ENCODE measurements at places on chromosomes 13 and 19.

- DNase-seq = no peak
These were observed 3.1 kb downstream of the ADAMTS10 start for GRCh38 chr19:8607386-8607785.

GRCh38 chr19:35484252-35485036 is 5.8 kb downstream of the KRTDAP start:
- DNase-seq = no peak

GRCh38 chr13:52848455-52849195 is at the start of gene PCDH8:
Gene PCDH8, minus strand, starts transcription at chr13:52848640. Its CDS starts 204 bp downstream, at chr13:52848436.
- no peak for DNase-seq

- DNase-seq = peak; percentile 71
These were observed 13.8 kb upstream of the ZNF846 start for GRCh38 chr19:9782338-9782737.

- DNase-seq = no peak
These were observed 40.7 kb upstream of the TNFSF11 start for GRCh38 chr13:42533336-42533591.

DNA sequence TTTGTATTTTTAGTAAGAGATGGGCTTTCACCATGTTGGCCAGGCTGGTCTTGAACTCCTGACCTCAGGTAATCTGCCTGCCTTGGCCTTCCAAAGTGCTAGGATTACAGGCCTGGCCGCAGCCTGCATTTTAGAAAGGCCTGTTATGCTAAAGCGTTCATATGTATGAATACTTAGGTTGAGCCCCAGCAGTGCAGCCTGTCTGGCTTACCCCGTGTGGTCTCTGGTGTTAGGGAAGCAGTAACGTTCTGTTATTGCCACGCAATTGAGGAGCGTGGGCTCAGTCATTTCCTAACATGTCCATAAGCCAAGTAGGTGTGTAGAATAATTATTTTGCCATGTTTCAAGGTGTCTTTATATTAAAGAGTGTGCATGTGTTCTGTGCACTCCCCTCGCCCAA is 14.3 kb downstream of the HNRNPM start:
- no peak for DNase-seq

GRCh38 chr19:50204811-50205675 is 1.6 kb downstream of the MYH14 start:
- no peak for DNase-seq

- no peak for DNase-seq
These were observed 8.9 kb downstream of the ATG4D start for GRCh38 chr19:10552510-10553053.

- no peak for DNase-seq
These were observed 3.8 kb downstream of the COMMD6 start for GRCh38 chr13:75533861-75534260.

GRCh38 chr19:20423381-20424197 is 142.0 kb downstream of the ZNF737 start:
- DNase-seq = peak; percentile 53

DNA sequence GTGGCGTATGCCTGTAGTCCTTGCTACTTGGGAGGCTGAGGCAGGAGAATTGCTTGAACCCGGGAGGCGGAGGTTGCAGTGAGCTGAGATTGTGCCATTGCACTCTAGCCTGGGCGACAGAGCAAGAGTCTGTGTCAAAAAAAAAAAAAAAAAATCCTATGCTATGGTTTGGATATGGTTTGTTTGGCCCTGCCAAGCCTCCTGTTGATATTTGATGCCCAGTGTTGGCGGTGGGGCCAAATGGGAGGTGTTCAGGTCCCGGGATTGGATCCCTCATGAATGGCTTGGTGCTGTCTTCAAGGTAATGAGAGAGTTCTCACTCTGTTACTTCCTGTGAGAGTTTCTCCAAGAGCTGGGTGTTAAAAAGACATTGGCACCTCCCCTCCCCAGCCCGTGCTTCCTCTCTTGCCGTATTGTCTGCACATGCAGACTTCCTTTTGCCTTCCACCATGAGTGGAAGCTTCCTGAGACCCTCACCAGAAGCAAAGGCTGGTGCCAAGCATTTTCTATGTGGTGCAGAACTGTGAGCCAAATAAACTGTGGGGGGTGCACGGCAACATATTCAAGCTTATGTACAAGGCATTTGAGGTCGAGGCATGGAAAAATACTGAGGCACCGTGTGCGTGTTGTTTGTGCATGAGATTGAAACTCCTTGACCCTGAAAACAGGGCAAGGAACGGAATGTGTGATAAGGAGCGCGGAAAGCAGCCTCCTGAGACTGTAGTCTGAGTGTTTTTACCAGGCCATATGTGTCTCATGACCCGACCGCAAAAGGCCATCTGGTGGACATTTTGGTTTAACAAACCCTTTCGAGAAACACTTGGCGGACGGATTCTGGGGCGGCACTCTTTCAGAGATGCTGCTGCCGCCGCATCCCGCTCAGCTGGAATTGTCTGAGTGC is 7.3 kb downstream of the SIGLEC9 start:
- DNase-seq = peak; percentile 66

DNA sequence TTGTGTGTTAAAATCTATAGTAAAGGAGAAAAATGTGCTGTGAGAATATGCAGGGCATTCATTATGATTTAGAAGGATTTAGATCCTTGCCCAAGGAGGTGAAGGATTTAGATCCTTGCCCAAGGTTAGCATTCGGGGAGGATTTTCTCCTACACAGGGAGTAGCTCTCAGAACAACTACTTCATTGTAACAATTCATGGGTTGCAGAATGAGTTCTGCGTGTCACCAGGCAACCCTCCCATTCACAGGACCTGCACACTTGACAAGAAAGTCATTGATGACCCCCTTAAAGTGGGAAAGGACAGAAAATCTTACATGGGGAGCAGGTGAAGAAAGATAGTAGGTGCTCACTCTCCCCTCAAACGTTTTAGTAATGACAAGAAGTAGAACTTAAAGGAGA is 167.1 kb upstream of the MAB21L1 start:
- DNase-seq = no peak

DNA sequence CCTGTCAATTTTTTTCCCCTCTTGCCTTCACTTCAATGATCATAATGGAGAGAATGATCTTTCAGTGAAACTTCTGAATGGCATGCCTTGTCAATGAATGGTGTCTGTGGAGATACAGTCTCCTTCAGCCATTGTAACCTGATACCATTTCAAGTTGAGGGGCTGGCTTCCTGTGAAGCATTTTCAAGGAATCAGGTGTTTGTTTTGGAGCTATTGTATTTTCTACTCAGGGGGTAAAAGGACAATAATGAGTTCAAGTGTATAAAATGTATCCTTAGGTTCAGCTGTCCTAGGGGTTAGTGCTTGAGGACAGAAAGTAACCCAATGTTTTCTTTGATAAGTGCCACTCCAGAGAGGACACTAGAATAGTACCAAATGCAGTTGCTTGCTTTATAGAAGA is 23.8 kb upstream of the CBY2 start:
- no peak for DNase-seq

DNA sequence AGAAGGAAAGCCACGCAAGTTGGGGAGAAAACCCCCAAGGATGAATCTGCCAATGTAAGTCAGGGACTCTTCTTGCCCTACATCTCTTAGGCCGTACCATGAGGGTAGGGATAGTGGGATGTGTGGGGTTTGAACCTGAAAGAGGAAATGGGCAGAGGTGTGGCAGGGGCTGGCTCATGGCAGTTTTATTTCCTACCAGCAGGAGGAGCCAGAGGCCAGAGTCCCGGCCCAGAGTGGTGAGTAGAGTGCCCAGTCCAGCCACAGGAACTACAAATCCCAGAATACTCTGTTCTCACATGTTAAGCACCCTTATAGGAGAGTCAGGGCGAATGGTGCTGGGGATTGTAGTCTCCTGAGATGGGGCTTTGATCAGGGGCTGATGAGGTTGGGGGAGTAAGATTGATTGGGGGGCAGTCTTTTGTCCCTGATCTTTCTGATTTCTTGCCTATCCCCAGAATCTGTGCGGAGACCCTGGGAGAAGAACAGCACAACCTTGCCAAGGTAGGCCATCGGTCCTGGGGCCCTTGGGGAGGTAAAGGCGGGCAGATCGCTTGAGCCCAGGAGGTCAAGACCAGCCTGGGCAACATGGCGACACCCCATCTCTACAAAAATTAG is 16.5 kb downstream of the VASP start:
- peak; percentile 89 for DNase-seq

DNA sequence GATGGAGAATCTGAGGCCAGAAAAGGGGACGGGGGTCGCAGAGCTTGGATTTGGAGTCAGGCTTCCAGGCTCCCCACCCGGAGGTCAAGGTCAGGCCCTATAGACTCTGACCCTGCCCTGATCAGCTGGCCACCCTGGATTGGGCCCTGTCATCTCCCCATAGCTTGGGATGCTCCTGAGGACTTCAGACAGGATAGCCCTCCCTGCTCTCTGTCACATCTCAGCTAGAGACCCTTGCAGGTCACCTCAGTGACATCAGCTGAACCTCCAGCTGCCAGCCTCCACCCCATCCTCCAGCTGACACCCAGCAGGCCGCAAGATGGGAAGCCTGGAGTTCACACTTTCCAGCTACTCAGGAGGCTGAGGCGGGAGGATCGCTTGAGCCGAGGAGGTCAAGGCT is 2.8 kb upstream of the TPM4 start:
- DNase-seq = no peak

- peak; percentile 61 for DNase-seq
These were observed 30.0 kb downstream of the ZNF787 start for GRCh38 chr19:56091066-56091490.

DNA sequence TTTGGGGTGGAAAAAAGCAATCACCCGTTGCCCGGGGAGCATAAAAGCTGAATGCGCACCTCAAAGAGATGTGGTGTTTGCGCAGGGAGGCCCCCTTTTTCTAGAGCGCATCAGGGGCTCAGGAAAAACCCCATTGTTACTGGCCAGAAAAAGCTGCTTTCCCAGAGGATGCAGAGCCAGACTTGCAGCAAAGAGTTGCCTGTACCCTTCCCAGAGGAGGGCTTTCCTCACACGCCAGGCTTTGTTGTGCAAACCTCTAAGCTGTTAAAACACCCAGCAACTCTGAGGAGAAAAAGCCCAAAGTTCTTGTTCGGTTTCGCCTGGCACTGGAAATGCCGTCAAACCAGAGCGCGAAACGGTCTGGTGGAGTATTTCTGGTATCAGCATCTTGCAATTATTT is 29.3 kb downstream of the GSX1 start:
- DNase-seq = no peak

GRCh38 chr19:8552810-8553209 is 24.4 kb downstream of the MYO1F start:
- DNase-seq = no peak

GRCh38 chr13:41919031-41919740 is 41.7 kb downstream of the VWA8 start:
- no peak for DNase-seq

DNA sequence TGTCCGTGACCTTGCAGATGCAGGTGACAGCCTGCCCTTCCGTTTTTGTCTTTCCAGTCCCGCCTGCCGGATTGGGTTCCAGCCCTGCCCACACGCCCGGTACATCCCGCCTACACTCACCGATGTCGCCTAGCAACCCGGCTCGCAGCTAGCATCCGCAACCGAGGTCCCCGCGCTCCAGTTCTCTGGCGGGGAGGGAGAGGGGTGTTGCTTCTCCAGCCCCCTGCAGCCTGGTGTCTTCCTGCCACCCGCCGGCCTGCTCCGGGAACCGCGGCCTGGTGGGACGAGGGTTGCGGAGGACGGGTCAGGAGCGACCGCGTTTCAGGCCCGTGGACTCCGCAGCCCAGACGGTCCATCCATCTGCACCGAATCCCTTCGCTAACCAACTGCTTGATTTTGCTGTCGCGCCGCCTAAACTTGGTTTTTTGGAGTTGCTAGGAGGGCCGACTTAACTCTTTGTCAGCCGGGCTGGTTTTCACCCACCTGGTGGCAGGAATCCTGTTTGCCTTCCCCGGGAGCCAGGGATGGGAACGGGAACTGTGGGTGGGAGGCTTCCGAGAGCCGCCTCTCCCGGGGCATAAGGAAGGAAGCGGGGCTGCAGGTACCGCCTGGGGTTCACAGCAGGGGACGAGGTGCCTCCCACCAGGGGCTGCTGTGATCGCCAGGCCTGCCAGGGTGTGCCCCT is 15.4 kb upstream of the MATK start:
- no peak for DNase-seq

DNA sequence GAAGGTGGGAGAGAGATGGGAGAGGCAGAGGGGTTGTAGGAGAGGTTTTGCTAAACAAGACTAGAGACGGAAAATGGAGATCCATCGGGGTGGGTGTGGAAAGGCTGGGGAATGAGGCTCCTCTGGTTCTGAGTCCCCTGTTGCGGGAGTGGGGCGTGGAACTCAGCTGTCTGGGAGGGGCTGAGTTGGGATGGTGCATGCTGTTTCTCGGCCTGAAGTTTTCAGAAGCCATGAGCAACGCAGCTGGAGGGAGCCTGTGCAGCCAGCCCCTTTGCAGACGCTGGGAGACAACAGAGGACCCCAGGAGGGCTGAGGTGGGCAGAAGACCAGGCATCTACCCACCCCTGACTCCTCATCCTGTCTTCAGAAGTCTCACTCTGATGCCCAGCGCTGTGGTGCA is 7.4 kb upstream of the GIPR start:
- no peak for DNase-seq

DNA sequence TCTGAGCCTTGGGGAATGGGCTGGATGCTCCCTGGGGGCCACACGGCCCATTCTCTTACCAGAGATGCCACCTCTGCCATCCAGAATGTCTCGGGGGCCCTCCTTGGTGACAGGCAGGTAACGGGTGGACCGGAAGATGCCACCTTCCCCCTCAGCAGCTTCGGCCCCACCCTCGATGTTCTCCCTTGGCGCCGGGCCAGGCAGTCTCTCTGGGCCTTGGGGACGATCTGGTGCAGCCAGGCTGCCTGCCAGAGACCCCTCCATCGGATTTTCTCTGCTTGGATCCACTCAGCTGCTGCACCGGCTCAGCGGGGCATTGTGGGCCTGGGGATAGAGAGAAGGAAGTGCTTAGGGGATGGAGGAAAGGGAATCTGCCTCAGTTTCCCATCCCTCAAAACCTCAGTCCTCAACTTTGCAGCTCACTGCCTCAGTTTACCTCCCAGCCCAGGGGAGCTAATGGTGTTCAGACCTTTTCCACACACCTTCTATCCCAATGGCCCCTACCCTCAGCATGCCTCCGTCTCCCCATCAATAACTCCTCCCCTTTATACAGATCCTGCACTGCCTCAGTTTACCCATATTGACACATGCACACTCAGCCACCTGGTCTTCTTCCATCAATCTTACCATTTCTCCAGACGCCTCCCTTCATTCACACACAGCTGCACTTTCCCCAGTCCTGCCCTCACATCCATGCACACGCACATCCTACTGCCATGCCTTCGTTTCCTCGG is 1.5 kb downstream of the WIZ start:
- no peak for DNase-seq

DNA sequence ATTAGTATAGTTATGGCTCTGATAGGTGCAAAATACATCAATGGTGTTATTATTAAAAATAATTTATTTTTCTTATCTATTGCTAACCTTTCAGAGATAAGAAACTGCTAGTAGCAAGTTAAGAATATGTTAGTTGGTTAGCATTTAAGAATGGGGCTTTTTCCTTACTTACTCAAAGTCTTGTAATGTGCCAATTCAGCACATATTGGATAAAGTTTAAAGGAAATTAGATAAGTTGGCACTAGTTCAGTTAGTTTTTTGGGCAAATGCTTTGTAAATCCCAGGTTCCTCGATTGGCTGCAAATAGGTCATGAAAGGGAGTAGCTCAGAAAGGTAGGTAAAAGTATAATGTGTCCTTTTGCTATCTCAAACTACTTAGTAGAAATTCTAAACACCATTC is 2806.7 kb downstream of the PCDH9 start:
- DNase-seq = no peak

Measured in suppressor macrophage treated with lipopolysaccharide for 4 hours (primary cell).